ENCODE measurements at places on chromosomes 7 and 10. TPM values are rescaled to one million over a fixed set of nuclear protein-coding genes. Genes with fewer than 3 reads are reported as not detected.

OPALIN gene
- total RNA-seq, result not detected

DNA sequence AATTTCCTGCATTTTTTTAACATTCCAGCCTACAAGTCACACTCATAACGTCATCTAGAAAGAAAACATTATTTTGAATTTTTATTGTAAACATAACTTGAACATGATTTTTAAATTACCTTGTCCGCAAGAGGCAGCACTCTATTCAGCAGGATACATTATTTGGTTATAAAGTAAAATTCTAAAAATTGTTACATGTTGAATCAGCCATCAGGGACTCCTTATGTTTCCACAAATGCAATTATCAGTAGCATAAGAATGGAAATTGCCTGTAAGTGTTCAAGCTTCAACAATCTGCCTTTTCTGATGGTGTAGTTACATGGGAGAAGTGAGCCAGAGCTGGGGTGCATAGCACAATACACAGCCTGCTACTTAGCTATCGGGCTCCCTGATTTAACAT lies 97.5 kb downstream of the ZNF365 start:
- DNase-seq, result no peak

- DNase-seq, result no peak
These were observed 182.8 kb downstream of the ARHGAP12 start for GRCh38 chr10:31745612-31746376.

DNA sequence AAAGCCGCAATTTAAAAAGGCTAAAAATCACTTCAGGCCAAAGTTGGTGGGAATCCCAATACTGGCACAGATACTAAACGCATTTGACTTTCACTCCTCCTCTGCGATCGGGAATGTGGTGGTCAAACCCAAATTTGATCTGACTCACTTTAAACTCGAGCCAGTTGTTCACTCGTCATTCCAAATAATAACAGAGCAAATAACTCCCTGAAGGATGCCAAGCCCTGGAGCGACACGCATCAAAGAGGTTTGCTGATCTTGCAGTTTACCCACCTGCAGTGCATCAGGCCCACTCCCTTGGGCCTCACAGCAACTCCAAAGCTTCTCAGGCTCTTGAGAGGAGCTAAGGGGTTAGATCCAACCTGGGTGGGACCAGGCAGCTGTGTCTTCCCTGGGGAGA lies 12.2 kb downstream of the PTN start:
- DNase-seq, result no peak

GRCh38 chr7:47202146-47202783 lies 379.6 kb downstream of the TNS3 start:
- no peak for DNase-seq

IQCE gene
- 4.0 TPM for total RNA-seq

OR2A14 gene
- not detected for total RNA-seq

NPFFR1 gene
- not detected for total RNA-seq

DNA sequence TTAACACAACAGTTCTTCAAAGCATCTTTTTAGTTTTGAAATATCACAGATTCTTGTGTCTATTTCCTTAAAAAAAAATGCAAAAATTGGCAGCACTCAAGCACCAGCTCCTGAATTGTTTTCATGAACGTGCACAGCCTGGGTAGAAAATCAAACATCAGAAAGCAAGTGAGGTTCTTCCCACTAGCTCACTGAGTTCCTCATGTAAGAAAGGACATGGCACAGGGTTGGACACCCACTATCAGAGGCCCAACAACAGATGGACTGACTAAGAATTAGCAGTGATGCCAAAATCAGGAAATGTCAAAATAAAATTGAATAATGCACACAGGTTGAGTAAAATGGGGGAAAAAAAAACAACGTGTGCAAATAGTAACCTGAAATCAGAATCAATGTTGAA lies 146.8 kb downstream of the PCLO start:
- no peak for DNase-seq

GRCh38 chr10:78630944-78631838 lies 437.6 kb upstream of the ZMIZ1 start:
- DNase-seq, result no peak

DNA sequence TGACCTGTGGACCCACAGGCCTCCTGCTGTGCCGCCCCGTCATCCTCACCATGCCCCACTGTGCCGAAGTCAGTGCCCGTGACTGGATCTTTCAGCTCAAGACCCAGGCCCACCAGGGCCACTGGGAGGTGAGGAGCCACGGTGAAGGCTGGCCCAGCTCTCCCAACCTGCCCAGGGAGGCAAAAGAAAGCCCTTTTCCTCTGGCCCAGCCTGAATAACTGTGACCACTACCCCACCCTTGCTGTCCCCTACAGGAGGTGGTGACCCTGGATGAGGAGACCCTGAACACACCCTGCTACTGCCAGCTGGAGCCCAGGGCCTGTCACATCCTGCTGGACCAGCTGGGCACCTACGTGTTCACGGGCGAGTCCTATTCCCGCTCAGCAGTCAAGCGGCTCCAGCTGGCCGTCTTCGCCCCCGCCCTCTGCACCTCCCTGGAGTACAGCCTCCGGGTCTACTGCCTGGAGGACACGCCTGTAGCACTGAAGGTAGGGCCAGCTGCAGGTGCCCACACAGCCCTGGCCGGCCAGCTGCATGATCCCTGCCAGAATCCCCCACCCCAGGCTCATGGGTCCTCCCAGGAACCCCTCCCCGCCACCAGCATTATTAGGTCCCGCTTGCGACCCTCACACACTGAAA lies 25.5 kb upstream of the SLC29A3 start:
- DNase-seq, result no peak

DNA sequence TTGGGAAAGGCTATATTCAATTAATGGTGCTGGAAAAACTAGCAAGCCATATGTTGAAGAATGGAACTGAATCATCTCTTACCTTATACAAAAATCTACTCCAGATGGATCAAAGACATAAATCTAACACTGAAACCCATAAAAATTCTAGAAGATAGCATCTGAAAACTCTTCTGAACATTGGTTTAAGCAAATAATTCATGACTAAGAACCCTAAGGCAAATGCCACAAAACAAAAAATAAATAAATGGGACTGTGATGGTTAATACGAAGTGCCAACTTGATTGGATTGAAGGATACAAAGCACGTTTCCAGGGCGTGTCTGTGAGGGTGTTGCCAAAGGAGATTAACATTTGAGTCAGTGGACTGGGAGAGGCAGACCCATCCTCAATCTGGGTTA lies 1130.0 kb downstream of the DNAJB9 start:
- DNase-seq, result no peak

DNA sequence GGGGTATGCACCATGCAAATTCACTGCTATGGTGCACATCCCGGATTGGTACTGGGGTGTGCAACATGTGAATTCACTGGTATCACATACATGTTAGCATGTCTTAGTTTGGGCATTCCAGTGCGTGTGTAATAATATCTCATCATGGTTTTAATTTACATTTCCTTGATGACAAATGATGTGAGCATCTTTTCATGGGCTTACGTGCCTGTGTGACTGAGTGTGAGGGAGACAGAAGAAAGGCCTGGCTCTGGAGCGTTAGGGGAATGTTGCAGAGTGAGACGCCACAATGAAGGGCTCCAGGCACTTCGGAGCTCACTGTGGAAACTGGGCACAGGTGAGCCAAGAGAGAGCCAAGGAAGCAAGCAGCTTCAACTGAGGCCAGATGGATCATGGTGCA lies 162.6 kb downstream of the UBE2H start:
- DNase-seq, result peak; percentile 14

PGAM2 gene
- 2.7 TPM for total RNA-seq

DNA sequence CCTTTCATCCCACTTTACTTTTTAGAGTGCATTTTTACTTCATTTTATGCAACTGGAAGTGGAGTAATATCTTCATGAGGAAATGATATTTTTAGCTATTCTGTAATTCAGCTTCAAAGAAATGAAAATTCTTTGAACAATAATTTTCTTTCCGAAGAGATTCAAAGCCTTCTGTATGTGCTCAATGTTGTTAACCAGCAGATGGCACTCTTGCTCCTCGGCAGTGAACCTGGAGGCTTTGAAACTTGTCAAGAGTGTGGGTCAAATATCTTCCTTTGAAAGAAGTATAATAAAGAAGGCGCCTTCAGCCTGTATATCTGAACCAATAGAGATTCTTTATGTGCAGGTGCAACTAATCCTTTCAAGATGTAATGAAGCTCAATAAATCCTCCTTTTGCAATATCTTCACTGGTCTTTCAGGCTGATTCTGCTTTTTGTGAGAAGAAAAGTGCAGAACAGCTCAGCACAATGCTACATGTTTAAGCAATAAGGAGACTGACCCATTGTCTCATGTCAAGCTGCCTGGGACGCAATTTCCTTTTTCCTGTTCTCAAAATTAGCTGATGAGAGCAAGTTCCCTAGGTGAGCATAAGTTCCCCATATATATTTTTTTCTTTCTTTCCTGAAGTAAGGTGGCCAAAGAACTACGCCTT lies 258.4 kb downstream of the SEMA3A start:
- DNase-seq, result peak; percentile 50

Data from H7 (cell line).